ENCODE measurements at places on chromosomes 4 and X.

DNA sequence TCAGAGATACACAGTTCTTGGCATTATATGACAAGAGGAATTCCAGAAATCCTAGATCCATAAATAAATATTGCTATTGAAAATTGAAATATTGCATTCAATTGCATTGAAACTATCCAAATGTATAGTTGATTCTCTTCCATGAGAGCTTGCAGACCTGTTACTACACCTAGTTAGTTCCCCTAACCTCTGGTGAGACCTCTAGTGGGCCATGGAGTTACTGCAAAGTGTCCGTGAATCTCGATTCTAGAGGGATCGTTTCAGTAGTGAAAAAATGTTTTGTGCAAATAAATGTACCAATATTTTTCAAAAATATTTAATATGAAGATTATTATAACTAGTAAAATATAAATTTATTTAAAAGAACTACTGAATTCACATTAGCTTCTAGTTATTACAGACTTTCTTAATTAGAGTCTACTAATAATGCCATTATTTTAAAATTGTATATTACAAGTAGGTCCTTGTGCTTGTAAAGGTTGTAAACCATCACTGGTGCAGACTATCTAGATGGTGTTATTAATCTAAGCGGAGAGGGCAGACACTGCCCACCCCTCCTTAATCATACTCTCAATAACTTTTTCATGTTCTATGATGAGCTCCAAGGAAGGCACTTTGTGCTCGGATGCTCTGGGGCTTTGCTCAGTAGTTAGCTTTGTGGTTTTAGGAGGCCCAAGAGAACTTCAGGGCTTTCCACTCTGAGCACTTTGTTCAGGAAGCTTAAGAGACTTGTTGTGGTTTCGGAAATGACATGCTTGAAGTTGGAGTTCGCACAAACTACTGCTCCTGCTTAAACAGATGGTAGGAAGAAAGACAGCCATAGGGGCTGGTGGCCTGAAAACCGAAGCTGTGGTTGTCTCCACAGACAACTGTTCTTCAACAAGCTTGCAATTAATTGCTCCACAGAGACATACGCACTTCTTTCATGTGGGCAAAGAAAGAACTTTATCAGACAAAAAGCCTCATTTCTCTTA, 42.8 kb downstream of the IL21 start:
- peak; percentile 26 for DNase-seq

- no peak for DNase-seq
Measured at GRCh38 chrX:43266487-43266886, 389.6 kb upstream of the MAOA start.

DNA sequence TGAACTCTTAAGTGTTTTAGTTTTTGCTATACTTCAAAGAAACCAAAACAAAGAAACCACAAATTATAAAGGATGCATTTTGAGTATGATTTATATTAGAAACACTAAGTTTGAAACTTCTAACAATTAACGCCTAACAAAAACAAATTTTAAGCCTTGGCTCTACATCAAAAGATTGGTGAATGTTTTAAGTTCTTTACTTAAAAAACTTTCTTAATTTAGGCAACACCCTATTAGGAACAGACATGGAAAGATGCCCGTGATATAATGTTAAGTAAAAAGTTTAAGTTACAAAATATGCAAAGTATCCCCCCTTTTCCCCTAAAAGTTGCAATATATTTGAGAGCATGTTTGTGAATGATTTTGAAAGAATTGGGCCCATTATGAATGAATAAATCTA, 21.2 kb downstream of the PROM1 start:
- no peak for DNase-seq

DNA sequence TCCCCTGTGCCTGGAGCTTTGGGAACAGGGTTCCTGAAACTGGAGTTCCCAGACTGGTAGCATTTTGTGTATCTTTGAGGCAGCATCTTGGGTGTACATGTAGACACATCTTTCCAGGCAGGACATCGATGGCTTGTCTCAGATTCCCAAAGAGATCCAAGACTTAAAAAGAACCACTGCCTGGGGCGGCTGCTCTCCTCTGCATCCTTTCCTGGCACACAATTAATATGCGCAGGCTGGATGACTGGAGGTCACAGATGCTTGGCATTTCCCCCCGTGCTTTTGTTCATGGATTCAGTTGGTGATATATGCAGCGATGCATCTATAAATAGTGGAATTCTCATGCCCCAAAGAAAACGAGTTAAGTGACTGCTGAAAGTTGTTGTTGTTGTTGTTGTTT, 80.5 kb downstream of the CLDN34 start:
- DNase-seq, result no peak

DNA sequence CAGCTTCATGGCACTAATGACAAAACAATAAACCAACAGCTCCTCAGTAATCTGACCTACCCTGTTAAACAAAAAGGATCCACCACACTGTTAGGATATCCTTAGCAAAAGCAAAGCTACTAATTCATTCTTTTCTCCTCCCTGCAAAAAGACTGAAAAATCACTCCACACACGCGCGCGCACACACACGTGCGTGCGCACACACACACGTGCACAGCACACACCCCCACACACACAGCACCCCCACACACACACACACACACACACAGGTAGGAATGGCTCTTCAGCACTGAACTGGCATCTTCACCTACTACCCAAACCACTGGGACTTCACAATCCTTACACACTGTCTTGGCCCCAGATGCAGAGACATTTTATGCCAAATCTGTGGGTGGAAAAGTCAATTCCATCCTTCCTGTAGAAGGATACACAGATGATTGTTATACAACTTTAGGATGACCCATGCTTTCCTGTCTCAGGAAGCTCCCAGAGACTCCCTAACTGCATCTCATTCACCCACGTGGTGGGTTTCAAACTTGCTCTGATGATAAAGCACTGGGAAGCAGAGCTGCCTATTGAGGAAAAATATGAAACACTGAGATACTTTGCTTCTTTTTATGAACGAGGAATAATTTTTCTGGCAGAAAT, 102.5 kb downstream of the TSPAN5 start:
- no peak for DNase-seq

- no peak for DNase-seq
Measured at GRCh38 chrX:38225093-38225492, 4.4 kb upstream of the SRPX start.

- DNase-seq, result no peak
Measured at GRCh38 chrX:152137771-152138387, 498 bp downstream of the MAGEA10 start.

GRCh38 chr4:140637836-140638235, 69.1 kb upstream of the UCP1 start:
- DNase-seq, result no peak

- DNase-seq, result no peak
Measured at GRCh38 chr4:138085736-138086305, 156.3 kb downstream of the SLC7A11 start.

DNA sequence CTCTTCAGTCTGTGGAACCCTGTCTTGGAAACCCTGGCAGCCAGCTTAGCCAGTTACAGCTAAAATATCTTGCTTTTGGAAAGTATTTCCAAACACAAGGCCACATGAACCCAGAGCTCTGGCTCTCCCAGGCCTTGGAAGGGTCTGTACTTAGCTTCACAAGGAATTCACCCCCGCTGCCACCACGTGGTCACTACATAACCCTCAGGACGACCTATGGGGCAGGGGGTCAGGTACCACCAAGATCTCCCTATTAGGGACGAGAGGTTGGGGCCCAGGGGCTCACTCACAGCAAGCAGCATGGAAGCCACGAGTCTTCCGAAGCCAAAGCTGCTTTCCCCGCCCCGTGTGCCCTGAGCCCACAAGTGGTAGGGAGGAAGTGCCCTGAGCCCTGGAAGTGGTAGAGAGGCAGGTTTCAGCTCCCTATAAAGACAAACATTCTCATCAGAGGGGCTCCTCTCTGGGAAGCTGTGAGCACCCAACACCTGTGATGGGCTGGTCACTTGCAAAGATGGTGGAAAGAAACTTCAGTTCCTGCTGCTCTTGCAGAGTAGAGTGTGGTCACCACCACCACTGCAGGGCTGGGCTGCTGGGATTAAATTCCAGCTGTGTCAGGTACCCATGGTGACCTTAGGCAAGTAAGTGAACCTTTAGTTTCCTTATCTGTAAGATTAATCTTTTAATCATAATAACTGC, 4.7 kb upstream of the JAKMIP1 start:
- no peak for DNase-seq

DNA sequence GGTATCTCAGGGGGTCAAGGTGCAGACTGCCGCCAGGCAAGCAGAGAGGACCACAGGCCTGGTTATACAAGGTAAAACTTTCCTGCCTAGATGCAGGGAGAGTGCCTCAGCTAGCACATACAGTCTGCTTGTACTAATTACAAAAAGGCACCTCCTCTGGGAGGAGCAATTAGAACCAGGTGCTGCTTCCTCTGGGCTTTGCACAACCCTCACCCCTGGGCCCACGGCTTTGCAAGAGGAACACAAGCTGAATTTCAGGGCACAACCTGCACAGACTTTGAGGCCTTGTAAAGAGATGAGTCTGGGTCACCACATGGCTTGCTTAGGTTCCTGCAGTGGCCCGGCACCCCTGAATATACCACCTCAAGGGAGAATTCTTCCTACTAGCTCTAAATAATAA, 9.2 kb upstream of the CITED1 start:
- no peak for DNase-seq

DNA sequence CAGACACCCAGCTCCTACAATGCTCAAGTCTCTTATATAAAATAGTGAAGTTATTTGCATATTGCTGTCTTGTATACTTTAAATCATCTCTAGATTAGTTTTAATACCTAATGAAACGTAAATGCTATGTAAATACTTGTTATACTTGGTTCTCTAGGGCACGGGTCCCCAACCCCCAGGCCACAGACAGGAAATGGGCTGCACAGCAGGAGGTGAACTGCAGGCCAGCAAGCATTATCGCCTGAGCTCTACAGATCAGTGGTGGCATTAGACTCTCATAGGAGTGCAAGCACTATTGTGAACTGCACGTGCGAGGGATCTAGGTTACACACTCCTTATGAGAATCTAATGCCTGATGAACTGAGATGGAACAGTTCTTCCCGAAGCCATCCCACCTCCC, 395.9 kb upstream of the EMCN start:
- DNase-seq, result no peak

GRCh38 chrX:122567911-122568310, 616.2 kb upstream of the GRIA3 start:
- no peak for DNase-seq

DNA sequence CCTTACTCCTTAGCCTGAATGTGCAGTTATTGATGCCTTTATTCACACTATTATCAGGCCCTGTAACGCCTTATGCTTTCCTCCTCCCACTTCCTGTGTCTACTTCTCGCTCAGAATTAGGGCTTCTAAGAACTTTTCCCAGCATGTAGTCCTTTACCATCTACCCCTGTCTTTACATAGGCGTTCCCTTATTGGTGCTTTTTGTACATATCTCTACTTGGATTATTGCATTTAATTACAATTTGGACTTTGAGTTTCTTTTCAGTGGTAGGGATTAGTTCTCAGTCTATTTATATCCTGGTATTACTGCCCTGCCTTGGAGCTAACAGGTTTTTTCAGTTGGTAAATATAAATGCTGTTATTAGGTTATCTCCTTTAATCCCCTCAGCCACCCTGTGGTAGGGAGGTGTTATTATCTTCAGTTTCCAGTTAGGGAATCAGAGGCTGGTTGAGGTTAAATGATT, 84.0 kb downstream of the RBPJ start:
- DNase-seq, result no peak

GRCh38 chr4:95267081-95267480, 281.7 kb downstream of the UNC5C start:
- DNase-seq, result no peak

DNA sequence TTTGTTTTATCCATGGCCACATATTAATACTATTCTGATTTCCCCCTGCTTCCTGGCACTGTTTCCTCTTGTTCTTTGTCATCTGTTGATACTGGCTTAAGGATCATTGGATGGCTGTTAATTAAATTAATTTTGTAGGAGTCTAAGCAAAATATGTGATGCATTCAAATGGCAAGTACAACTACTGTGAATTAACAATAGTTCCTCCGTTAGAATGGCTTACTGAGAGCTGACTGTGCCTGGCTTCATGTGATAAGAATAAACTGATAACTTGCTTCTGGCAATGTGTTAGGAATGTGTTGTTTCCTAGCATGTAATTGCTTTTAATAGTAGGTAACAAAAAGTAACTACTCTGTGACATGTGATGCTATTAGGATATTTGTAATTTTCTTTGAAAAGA, 98.5 kb downstream of the RPA4 start:
- no peak for DNase-seq

- no peak for DNase-seq
Measured at GRCh38 chr4:104093247-104093646, 373.5 kb upstream of the TACR3 start.

GRCh38 chr4:138259824-138260223, 17.7 kb upstream of the SLC7A11 start:
- DNase-seq, result no peak

GRCh38 chr4:158895797-158896576, 127.2 kb downstream of the FNIP2 start:
- DNase-seq, result no peak

GRCh38 chr4:23245203-23245832, 552.6 kb downstream of the GBA3 start:
- DNase-seq, result no peak

DNA sequence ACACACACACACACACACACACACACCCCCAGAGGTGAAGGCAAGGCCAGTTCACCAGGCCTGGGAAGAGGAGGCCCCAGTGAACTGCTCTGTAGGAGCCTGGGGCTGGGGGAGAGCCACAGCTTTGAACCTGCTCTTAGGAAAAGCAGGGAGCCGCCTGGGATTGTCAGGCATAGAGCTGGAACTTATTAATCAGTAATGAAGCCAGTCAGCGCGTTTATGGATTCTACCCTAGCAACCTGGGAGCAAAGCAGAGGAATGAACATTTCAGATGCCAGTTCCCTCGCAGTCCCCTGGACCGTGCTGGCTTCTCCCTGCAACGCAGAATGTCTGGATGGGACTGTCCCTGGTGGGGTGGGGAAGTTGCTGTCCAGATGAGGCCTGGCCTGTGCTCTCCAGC, 45.3 kb upstream of the DDX3X start:
- DNase-seq, result no peak

DNA sequence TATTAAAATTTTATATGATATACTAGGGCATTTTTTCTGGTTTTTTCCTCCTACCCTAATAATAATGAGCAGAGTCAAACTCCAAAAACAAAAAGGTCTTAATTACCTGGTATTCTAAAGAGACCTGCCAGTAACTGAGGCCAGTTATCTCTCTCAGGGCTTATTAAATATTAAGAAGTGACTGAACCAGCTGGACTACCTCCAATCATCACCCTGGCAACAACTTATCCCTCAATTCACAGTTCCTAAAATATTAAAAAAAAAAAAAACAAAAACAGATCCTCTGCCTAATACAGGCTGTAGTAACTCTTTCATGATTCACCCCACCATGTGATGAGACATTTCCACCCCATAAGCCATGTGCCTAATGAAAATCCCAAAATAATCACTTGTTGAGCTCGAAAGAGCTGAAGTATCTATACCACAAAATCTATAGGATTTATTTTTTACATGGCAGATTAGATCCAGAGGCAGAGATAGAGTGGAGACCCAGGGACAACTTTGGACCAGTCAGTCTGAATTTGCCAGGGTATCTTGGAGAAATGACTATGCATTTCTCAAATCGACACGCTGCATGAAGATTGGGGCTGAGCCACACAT, 698.0 kb downstream of the FAT4 start:
- no peak for DNase-seq

GRCh38 chr4:141356963-141357335, 136.3 kb downstream of the ZNF330 start:
- no peak for DNase-seq

GRCh38 chrX:43166874-43167273, 388.9 kb upstream of the PPP1R2C start:
- no peak for DNase-seq
